Dermis microvascular lymphatic vessel endothelial cell (primary cell): ENCODE measurements at places on chromosomes 7 and 10.

- DNase-seq = no peak
These were observed 29.2 kb upstream of the ATRNL1 start for GRCh38 chr10:115063701-115064658.

DNA sequence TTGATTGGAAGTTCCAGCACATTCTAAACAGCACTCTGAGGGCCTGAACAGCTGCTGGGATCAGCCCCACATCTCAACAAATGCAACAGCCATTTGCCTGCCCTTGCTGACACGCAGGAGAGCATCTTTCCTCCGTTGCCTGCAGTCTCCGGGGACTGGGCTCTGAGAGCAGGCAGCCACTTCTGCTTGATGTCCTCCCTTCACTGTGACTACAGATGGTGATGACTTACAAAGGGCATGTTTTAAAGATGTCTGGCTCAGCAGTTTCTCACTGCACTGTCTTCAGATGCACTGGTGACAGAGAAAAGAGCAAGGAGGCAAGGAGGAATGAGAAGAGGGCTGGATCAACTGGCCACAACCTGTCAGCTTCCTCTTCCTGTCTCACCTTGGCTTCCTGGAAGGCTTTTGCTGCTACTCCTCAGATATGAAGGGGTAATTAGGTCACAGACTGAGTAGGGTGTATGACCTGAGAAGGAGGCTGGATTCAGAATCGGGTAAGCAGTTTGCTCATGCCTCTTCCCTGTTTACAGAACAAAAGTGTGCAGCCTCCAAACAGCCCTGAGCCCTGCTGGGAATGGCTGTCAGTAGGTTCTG is 143.5 kb upstream of the GHITM start:
- DNase-seq = no peak

DNA sequence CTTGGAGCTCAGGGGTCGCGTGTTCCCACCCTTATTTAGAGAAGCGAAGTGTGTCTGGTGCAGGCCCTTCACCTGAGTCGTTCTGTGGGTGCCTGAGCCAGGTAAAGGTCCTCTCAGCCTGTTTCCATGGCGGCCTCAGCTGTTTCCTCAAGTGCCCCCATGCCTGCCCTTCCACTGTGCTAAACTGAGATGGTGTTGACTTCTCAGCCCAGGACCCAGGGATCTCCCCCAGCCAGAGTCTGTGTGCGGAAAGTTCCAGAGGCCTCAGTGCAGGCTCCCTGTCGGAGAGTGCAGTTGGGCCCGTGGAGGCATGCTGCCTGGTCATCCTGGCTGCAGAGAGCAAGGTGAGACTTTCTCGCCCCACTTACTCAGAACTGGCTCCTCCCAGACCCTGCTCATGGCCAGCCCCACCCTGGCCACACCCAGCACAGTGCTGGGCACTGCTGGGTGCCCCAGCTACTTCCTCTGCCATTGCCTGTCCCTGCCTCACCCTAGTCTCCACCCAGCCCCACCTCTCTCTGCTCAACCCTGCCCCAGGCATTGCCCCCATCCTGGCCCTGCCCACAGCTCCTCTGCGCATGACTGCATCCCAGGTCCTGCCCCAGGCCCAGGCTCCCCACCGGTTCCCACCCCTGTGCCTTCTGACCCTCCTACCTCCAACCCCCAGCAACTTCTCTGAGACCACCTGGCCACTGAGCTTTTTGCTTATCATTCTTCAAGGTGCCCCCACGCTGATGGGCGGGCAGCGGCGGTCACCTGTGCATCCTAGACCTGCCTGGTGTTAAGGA is 20.3 kb downstream of the NACAD start:
- DNase-seq = no peak

DNA sequence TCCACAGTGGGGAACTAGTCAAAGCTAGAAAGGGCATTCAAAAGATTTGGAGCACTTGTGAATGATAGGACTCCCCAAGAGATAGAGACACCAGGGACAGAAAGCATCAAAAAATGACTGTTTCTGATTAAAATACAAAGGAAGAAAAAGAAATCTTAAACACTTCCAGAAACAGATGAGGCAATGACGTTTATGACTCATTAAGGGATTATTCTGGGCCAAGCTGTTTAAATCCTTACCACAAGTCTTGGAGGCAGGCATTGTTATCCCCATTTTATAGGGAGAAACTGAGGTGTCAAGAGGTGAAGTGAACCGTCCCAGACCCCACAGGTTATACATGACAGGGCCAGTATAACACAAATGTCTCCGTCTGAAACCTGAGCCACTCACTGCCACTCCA is 68.3 kb upstream of the AMPH start:
- DNase-seq = no peak

DNA sequence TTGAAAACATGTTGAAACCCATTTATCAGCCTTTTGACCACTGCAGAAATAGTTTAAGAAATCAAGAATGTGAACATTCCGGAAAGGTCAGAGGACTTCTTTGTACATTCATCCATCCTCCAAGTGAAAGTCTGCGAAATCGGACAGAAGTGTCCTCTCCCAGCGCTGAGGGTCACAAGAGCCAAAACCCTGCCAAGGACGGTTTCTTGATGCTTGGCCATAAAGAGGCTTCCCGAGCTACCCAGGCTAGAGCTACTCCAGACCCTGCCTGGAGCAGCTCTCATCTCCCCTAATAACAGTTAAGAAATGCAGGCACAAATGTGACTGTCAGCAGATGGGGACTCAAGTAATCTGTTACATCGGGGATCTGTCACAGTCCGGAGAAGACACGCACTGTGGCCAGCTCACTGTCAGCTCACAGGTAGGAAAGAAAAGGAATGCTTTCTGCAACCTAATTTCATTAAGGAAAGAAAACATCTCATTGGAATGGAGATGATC is 4.5 kb upstream of the CYTH3 start:
- DNase-seq = no peak

DNA sequence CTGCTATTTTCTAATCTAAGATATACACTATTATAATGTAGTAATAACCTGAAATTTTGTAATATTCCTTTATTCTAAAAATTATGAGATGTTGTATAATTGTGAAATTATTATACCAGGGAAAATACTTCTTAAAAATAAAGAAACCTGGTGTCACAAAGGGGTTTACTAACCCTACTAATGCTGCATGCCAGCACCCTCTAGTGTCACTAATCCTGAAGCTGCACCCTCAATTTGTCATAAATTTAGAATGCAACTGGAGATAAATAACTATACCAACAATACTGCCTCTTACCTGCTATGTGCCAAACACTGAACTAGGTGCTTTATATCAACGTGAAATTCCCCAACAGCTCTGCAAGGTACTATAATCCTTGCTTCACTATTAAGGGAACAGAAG is 30.8 kb downstream of the TM9SF3 start:
- DNase-seq = peak; percentile 6

DNA sequence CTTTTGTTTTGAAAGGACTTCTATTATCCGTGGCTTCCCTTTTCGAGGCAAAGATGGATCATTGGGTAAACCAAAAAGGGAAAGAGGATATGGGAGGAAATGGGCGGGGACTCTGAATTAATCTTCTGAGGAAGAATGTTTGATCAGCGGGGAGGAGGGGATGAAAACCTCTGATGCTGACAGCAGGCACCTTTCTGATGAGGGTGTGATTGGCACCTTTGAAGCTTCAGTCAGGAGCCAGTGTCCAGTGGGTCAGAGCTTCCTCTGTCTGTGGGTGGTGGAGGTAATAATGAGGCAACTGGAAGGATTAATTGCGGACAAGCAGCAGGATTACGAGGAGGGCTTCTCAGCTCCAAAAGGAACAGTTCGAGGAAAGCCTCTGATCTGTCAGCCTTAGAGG is 877.6 kb downstream of the LRMDA start:
- no peak for DNase-seq

GRCh38 chr7:157751406-157751805 is 414.6 kb downstream of the DNAJB6 start:
- no peak for DNase-seq

DNA sequence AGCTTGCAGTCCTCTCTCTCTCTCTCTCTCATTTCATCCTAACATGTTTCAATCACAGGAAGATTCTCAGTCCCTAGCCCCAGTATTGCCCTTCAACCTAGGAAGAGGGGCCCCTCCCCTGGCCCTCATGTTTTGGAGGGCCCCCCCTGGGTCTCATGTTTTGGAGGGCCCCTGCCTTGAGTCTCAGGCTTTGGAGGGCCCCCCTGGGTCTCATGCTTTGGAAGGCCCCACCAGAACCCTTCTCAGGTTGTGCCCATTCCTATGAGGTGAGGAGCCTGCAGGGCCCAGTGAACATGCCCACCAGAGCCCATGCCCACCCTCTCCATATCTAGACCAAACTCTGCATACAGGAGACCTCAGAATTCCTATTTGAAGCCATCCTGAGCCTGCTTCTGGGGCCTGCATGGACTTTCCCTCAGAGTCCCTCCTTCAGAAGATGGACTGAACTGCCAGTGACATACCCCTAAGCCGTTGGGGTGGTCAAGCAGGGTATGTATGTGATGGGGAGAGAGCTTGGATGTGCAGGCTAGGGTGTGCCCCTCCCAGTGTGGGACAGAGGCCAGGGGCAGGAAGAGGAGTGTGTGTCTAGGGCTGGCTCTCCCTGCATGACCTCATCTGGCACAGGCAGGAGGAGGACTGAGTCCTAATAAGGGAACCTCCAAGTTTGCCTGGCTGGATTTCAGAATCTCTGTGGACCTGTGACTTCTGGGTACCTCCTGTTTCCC is 8.1 kb upstream of the VDAC2 start:
- no peak for DNase-seq

- DNase-seq = peak; percentile 23
These were observed 52.8 kb downstream of the ARHGAP22 start for GRCh38 chr10:48551861-48552591.

DNA sequence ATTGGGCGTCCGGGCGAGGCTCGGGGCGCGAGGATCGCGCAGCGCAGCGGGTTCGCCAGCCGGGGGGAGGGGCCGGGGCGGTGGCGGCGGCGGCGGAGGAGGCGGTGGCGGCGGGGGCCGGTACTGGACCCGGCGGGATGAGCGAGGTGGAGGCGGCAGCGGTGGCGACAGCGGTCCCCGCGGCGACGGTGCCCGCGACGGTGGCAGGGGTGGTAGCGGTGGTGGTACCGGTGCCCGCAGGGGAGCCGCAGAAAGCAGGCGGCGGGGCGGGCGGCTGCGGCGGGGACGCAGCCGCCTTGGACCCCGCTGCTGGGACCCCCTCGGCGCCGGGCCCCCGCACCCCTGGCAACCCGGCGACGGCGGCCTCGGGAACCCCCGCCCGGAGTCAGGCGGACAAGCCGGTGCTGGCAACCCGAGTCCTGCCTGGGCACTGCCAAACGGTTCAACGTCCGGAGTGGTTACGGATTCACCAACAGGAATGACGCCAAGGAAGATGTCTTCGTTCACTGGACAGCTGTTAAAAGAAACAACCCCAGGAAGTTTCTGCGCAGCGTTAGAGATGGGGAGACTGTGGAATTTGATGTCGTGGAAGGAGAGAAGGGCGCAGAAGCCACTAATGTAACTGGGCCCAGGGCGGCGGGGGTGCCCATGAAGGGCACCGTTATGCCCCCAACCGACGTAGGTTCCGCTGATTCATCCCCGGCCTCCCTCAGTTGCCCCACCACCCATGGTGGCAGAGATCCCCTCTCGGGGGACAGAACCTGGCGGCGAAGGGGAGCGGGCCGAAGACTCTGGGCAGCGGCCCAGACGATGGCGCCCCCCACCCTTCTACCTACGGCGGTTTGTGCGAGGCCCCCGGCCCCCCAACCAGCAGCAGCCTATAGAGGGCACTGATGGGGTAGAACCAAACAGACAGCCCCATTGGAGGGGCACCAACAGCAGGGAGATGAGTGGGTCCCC is 100.3 kb upstream of the CPXM2 start:
- DNase-seq = no peak

DNA sequence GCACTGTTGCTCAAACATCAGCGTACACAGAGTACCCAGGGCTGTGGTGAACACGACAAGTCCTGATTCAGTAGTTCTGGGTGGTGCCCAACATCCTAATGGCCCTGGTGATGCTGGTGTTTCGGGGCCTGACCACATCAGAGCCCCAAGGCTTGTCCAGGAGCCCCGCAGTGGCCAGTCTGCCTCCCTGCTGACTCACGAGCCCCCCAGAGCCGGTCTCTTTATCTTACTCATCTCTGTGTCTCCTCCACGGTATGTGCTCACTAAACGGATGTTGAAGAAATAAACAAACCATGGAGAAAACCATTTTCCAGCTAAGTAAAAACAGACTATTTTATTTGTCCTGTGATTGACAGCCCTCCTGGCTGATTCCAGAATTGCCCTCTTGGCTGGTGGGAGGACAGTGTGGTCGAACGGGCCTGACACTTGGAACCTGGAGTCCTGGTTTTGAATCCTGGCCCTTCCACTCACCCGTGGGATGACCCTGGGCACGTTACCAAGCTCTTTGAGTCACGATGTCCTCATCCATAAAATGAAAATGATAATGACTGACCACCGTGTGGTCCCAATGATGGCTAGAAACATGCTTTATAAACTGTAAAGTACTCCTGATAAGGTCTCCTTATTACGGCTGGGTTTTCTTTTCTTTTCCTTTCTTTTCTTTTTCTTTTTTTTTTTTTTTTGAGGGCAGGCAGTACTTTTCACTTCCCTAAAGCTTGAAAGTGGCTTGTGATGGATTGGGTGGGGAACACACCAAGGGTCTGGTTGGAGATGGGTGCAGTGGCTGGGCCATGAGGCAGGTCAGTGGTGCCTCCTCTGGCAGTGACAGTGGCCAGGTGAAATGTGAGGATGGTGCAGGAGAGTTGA is 5.7 kb downstream of the HIP1 start:
- DNase-seq = no peak

- peak; percentile 38 for DNase-seq
These were observed 536.5 kb downstream of the TNS3 start for GRCh38 chr7:47045207-47046051.

DNA sequence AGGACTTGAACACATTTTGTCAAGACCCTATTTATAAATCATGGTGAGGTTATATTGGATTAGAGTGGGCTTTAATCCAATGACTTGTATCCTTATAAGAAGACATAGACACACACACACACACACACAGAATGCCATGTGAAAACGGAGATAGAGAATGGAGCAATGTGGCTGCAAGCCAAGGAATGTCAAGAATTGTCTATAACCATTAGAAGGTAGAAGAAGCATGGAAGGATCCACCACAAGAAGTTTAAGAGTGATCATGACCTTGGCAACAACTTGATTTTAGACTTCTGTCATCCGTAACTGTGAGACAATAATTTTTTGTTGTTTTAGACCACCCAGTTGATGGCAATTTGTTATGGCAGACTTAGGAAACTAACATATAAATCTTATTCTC is 514.2 kb downstream of the TFEC start:
- no peak for DNase-seq
